ENCODE measurements at places on chromosomes 2 and 18.

GRCh38 chr18:50287028-50287440, 458 bp downstream of the CXXC1 start:
- DNase-seq: no peak

DNA sequence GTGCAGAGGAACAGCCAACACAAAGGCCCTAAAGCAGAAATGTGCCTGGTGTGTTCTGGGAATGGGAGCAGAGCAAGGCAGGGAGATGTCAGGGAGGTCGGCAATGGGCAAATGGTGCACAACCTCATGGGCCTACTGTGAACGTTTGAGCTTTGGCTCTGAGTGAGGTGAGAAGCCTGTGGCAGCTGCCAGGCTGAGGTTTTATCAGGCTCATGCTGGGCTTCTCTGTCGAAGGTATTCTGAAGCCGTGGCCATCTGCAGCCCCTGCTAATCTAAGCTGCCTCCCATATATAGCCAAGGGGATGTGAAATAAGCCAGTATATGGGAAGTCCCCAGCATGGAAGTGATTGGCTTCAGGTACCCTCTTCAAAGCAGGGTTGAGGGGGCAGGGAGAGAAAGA, 193.3 kb downstream of the SLC4A3 start:
- no peak for DNase-seq

DNA sequence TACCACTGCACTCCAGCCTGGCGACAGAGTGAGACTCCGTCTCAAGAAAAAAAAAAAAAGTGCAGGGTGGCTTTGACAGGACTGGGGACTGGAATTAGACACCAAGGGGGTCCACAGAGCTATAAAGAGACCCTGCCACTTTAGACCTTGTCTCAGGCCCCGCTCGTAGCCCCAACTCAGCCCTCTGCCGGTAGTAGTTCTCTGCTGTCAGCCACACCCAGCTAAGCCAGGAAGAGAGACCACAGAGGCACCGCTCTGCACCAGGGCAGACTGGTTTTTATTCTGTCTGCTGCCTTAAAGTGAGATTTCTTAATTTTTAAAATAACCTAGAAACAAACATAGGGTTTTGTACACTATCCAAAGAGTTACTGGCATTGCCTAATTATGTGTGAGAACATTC, 66.0 kb downstream of the STEAP3 start:
- DNase-seq: no peak

DNA sequence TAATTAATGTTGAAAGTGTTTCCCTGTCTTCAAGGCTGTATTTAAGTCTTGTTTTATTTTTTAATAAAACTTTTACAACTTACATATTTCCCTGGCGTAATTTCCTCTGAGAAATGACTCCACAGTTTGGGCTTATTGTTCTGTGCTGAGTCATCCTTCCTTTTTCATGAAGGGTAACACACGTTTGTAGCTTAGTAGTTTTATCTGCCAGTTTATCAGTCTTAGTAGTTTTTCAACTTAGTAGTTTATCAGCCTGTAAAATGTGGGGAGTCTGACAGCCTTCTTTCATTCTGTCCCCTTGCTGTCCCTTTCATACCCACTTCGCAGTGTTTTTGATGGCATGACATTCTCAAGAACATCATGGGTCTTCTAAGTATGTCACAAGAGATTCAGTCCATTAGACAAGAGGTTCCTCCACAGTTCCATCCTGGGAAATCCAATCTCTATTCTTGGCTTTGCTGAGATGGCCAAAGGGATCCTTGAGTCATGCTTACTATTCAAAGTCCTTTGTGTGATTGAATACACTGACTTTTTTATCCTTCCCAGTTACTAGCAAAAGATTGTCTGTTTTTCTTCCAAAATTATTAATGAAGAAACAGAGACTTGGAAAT, 60.0 kb upstream of the SGPP2 start:
- no peak for DNase-seq

GRCh38 chr2:135603543-135603942, 72.3 kb downstream of the R3HDM1 start:
- no peak for DNase-seq

- no peak for DNase-seq
These were observed 16.4 kb downstream of the BZW1 start for GRCh38 chr2:200828104-200828503.

DNA sequence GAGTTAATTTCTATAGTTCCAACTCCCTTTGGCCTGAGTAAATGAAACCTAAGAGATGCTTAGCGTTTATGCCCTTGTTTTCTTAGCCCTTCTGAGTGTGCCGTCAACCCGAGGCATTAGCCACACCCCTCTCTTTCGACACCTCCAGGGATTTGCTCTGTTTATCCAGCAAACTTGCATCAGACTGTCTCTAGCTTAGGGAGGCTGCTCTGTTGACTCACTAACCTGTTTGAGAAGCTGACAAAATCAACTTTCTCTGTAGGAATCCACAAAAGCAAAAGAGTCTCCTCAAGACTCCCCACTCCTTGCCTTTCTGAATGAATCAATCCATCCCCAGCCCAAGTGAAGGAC, 317.6 kb downstream of the TNS1 start:
- no peak for DNase-seq

- no peak for DNase-seq
These were observed 148.9 kb downstream of the RNF152 start for GRCh38 chr18:61743775-61744531.

DNA sequence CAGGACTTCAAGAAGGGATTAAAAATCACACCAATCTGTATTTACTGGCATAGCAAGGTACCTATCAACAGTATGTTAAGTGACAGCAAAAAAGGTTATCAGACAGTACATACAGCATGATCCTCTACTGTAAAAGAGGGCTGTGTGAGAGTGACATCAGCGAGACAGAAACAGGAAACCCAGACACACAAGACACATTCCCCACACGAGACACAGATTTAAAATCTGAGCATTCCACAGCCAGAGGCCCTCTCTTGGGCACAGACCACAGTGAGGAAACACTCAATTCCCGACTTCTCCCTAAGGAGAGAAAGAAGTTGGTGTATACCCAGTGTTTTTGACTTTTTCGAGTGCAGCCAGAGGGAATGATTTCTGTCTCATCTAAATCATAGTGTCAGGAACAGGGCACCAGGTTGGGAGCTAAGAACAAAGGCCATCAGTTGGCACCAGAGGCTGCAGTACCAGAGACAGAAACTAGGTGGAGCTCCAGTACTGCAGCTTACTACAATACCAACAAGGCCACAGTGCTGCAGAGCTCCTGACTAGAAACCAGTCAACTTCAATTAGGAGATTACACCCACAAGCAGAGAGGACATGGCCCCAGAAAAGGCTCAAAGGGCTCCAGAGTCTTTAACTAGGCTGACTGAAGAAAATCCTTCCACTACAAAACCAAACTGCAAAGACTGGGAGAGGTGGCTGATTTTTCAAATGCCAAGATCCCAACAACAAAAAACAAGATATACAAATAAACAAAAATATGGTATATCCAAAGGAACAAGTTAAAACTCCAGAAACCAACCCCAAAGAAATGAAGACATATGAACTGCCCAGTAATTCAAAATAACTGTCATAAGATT, 41.0 kb downstream of the UNC50 start:
- peak; percentile 82 for DNase-seq

- DNase-seq: no peak
These were observed 121.6 kb upstream of the FZD5 start for GRCh38 chr2:207891086-207891844.

- DNase-seq: peak; percentile 41
These were observed 22.6 kb downstream of the PLEK start for GRCh38 chr2:68387408-68388350.

DNA sequence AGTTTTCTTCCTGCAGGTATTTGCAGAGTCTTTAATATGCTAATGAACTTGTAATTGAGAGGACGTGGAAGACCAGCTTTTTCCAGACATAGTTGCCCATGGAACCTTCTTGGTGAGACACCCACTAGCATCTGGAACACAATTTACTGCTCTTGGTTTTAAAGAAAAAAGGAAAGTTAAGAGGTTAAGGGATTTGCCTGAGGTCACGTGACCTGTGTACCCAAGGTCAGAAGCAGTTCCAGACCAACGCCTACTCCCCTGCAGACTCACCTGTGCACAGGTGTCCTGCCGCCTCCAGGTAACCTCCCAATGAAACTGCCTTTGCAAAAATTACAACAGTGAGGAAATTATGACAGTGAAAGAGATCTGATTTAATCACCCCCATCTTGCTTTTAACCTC, 172.7 kb downstream of the ANAPC1 start:
- DNase-seq: no peak

DNA sequence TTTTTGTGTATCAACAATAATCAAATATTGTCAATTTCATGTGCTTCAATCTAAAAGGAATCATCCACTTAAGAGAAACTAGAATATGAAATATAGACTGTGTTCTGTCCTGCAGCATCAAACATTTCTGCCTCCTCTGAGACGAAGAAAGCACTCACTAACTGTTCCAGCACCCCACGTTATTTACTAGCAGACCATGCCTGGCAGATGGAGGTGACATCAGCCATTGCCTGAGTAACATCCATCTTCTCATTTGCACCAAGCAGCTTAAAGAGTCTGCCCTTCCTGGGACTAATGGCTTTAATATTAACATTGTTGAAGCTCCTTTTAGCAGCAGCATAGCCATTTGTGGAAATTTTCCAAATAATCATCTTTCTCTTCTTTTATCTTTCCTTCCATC, 25.7 kb downstream of the SGPP2 start:
- no peak for DNase-seq

DNA sequence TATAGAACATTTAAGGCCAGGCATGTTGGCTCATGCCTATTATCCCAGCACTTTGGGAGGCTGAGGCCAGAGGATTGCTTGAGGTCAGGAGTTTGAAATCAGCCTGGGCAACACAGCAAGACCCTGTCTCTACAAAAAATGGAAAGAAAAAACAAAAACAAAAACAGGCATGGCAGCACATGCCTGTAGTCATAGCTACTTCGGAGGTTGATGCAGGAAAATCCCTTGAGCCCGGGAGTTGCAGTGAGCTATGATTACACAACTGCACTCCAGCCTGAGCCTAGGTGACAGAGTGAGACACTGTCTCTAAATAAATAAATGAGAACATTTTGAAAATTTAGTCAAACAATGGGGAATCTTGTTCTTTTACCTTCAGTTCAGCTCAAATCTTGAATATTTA, 12.1 kb upstream of the YES1 start:
- no peak for DNase-seq

- no peak for DNase-seq
These were observed 90.6 kb downstream of the SGPP2 start for GRCh38 chr2:222514901-222515300.

GRCh38 chr2:168793596-168793995, 8.8 kb upstream of the NOSTRIN start:
- no peak for DNase-seq

DNA sequence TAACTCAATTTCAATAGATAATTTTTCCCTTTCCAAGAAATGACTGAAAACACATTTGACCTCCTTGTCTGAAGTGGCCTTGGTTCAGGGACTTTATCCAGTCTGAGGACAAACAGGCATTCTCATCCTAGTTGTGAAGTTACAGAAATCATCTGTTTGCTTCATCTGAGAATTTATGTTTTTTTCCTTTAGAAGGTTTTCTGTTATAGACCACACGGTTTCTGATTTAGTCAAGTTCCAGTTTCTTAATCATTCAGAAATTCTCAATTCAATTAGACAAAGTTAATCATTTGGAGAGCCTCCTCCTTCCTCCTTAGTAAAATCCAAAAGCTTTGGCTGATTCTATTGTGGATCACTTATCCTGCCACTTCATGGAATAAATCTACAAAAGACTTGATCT, 60.9 kb downstream of the ICOS start:
- DNase-seq: no peak

DNA sequence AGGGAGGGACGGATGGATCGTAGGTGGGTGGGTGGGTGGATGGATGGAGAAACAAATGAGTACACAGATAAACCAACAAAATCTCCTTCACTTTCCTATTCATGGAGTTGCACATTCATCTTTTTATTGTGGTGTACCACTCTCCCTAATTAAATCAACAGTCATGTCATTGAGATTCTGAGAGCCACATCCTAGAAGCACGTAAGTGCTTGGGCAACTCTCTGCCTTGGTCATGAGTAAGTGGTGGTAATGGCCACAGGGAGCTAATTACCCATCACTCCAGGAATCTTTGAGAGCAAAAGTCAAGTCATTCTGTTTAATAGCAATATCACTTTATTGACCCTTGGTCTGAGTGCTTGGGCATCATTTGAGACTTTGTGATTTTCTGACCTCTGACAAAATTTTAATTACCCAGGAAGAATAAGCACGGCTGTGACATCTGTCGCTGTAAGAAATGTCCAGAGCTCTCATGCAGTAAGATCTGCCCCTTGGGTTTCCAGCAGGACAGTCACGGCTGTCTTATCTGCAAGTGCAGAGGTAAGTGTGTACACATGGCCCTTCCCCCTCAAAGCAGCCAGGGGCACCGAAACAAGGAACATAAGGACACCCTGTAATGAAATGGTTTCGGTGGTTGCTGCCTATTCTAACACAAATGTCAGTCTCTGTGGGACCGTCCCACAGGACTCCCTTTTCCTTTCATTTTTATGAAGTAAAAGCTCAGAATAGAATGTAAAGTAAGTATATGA, 85.9 kb downstream of the FEZ2 start:
- no peak for DNase-seq

DNA sequence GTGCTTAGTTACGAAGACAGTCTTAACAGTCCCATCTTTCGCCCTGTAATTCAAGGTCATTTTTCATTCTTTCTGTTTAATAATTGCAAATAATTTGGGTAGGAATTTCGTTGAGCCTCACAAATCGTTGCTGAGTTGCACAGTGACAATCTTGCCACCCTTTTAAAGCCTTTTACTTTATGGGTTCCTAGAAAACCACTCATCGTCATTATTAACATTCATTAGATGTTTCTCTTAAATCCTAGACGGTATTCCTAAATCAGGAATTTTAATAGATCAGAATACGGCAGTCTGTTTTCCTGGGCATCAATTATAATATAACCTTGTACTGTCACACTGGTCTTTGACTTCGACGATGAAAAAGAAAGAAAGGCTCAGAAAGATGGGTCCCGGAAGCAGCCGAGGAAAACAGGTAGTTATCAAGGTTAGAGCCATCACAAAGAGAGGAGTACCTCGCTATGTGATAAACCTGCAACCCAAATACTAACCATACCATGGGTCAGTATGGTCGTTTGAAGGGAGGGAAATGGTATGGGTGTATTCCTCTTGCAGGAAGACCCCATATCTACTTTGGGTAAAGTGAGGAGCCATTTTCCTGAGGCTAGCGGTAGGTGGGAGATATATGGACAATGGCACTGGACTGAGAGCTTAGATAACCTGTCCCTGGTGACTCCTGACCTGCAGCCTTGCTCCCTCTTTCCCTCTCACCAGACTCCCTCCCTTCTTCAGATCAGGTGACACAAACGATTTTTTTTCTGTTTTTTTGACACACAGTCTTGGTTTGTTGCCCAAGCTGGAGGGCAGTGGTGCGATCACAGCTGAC, 981 bp upstream of the SF3B1 start:
- no peak for DNase-seq

DNA sequence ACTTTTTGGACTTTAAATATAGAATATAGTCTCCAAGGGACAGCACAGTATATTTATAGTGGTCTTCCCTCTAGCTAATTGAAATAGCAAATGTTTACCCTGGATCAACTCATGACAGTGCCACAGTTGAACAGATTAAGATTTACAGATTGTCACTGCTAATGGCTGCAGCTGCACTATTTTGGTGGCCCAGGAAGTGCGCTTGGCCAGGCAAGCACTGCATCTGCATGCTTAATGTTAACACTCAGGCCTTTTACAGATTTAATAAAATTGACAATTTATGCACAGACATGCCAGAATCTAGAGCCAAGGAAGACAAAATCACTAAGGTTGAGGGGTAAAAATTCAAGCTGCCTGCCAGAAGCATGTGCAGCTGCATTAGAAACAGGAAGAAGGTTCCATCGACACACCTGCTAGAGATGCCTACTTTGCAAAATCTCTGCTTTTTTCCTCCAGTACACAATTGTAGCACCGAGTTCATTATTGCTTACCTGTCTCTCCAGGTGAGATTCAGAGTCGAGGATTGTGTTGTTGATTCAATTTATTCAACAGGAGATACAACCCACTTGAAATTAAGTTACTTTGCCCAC, 1042.3 kb upstream of the NRXN1 start:
- DNase-seq: no peak
